Right lung (tissue), 10 donors: ENCODE measurements at places on chromosomes 7 and 10. TPM values are rescaled to one million over a fixed set of nuclear protein-coding genes. Genes with fewer than 3 reads are reported as not detected.
A peak's percentile ranks its signal among the peaks of the same experiment; 100 is the strongest.

DNA sequence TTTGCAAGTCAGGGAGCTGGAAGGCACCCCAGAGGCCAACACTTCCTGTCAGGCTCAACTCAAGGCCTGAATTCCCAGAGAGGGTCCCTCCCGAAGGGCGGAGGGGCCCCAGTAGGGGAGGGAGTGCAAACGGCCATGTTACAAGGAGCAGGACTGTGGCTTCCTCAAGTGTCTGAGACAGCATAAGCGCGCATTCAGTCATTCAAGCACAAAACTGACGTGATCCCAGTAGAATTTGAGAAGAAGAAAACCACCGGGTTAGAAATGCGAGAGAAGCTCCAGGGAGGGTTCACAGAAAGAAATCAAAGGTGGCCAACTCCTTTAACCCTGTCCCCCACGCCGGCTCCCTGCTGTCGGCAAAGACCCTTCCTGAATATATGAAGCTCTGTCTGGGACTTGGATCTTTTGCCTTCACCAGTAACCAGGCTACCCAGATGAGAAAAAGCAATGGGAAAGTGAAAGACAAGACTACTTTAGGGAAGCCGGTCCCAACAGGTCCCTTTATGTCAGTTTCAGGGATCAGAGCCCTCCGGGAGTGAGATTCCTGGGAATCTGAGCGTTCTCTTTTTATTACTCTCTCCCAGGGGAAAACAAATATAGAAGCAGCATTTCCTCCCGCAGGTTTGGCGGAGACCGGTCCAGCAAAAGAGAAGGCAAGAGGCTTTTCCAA lies 1.3 kb downstream of the AFAP1L2 start:
- DNase-seq: no peak

TCERG1L gene
- 0.68 TPM for polyA plus RNA-seq

DNA sequence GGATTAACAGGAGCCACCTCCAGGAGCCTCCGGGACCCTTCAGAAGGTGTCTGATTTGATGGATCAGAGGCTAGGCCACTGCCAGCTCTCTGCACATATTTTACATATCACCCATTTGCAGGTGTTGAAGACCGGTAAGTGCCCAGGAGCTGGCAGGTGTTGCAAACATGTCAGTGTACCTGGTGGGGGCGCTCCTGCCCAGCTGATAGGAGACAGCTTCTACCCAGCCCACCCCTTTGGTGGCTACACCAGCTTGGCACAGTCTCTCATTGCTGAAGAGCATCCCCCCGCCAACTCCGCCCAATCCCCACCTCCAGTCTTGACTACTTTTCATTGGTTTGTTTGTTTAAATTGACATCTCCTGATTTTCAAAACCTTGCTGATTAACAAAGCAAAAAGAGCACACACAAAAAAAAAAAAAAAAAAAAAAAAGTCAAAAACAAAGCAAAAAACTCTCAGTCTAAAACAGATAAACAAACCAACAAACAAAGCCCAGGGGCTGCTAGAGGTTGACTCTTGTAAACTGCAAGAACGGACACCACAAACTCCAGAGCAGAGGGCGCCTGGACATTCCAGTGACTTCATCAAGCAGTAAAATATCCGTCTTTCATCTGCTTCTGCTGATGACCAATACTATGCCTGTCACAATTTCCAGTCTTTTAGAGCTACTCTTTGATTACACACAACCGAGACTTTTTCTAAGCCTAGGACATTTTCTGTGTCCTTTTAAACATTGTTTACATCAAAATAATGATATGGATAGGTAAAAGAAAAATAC lies 275.3 kb downstream of the NRG3 start:
- DNase-seq: no peak

GRCh38 chr7:74503061-74503460 lies 49.4 kb downstream of the GTF2IRD1 start:
- DNase-seq: no peak

FAM25C gene
- polyA plus RNA-seq: not detected

GRCh38 chr7:75905785-75906604 lies 9.0 kb upstream of the POR start:
- peak; percentile 76 for DNase-seq

DNA sequence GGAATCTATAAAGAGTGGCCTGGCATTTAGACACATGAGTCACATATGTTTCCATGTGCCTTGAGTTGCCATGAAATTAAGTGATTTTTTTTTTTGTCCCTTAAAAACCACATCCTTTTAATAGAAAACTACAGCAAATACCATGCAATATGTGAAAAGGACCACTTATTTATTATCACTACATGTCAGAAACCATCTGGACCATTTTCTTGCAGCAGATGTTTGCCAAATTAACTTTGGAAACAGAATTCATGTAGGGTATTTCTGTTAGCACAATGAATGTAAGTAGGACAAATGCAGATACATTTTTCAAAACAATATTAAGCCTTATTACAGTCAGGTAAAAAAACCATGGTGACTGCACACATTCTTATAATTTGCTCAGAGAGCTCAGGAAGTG lies 230.6 kb downstream of the REEP3 start:
- DNase-seq: no peak

CPED1 gene
- 22.1 TPM for polyA plus RNA-seq

DPP6 gene
- 0.29 TPM for polyA plus RNA-seq

POLR2J gene
- polyA plus RNA-seq: 24.0 TPM

- no peak for DNase-seq
Observed at GRCh38 chr10:93468461-93469213, 13.5 kb downstream of the MYOF start.

EBLN1 gene
- polyA plus RNA-seq: not detected

DNA sequence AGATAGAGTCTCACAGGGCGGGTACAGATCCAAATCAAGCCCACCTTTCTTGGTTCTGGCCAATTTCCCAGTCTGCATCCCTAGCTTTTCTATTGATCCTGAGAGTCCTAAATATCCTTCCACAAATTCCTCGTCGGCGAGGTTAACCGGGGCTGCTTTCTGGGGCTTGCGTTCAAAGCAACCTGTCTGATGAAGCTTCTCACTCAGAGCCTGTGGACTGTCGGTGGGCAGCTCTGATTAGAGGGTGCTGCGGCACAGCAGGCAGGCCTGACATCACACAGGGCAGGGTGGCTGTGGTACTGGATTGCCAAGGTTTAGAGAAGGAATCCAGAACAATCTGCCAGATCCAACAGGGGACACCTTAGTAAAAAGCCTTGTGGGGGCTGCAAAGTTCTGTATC lies 338.0 kb upstream of the ZMIZ1 start:
- no peak for DNase-seq

NAT16 gene
- not detected for polyA plus RNA-seq

DNAH11 gene
- 3.6 TPM for polyA plus RNA-seq

- no peak for DNase-seq
Observed at GRCh38 chr7:8444468-8444769, 11.0 kb downstream of the NXPH1 start.

SH2D4B gene
- polyA plus RNA-seq: 0.18 TPM
